ENCODE measurements at places on chromosomes 7 and 10.
A peak's percentile ranks its signal among the peaks of the same experiment; 100 is the strongest.

GRCh38 chr7:46802479-46802878 is 779.4 kb downstream of the TNS3 start:
- DNase-seq = no peak

DNA sequence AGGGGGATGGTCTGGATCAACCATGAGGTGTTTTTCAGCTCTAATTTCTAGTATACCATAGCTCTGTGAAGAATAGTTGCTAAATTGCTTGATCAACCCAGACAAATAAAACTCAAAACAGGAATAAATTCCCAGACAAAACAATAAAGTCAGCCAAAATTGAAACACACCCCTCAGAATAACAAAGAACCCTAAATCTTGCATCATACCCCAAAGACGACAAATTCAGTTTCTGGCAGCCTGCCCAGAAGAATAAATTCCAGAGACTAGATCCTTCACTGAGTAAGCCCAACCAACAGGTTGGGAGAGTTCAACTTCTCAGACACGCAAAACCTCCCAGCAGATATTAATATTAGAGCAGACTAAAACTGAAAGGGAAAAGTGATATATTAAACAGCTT is 11.2 kb upstream of the SEM1 start:
- DNase-seq = no peak

DNA sequence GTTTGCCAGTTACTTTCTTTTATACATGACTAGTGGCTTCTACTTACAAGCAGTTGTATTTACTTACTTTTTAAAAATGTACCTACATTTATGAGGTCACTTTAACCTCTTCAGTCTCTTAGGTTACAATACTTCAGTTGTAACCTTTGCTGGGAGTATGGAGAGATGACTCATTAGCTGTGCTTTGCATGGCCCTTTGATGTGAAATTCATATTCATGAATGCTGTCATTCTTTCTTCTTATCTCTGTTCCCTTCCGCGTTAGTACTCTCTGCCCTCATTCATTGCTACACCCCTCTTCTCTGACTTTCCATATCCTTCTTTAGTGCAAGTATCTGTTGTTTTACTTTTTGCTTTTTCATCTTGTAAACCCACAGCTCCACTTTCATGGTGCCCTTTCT is 164.3 kb downstream of the BMPER start:
- no peak for DNase-seq

DNA sequence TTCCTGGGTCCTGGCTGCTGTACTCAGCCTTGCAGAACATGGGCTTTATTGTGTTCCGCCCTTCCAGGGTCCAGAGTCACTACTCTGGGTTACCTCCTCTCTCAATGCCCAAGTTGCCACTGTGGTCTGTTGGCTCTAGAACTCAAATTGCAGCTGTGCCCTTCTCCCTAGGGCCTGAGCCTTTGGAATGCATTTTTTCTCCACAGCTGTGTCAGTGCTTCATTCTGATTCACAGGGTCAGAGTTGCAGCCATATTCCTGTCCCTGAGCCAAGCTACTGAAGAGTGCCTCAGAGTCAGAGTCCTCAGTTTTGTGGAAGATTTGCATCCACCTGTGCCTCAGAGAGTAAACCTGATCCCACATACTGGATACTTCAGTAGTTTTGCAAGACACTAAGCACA is 167.5 kb downstream of the ITGB1 start:
- DNase-seq = no peak

DNA sequence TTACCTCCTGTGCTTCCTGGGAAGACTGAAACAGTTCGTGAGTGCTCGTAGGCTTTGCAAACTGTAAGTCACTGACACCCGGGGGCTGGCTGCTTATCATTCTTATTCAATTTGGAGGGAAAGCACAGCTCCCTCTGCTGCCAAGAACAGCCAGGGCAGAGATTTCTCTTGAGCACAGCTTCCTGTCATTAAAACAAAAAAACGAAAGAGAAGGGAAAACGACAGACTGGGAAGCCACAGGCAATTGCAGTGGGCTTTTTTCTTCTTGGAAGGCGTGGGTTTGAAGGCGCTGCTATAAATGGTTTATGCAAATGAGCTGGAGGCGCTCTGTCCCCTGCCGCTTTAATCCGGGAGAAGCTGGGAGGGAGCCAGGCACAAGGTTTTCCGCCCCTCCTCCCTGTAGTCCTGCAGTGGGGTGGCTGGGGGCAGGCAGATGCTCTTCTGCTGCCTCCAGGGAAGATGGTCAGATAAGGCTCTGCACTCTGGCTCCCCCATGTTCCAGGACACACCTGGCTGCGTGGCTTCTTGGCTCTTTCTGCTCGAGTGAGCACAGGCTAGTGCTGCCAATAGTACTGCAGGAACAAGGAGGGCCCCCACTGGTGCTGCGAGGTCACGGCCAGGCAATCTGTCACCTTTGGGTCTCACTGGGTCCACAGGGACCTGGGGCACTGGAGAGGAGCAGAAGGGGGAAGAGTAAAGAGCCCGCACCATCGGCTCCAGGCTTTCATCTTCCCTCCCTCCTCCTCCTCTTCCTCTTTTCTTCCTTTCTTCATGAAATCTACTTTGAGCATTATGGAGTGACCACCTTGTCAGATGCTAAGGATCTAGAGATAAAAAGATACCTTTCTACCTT is 49.5 kb downstream of the NEURL1 start:
- DNase-seq = peak; percentile 27

DNA sequence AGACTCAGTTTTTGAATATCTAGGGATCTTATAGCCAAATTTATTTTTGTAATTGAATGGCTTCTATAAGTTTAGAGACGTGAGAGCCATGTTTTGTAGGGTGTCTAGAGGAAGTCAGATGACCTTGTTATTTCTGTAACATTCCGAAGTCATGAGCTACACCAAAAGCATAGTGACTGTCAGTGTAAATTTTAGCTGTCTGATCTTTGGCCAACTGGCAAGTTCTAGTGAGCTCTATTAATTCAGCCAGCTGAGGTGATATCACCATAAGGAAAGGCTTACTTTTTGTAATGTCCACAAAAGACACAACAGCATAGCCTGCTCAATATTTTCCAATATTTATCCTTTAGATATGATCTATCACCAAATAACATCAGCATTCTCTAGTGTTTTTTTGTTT is 9.9 kb upstream of the NT5C3A start:
- DNase-seq = no peak

DNA sequence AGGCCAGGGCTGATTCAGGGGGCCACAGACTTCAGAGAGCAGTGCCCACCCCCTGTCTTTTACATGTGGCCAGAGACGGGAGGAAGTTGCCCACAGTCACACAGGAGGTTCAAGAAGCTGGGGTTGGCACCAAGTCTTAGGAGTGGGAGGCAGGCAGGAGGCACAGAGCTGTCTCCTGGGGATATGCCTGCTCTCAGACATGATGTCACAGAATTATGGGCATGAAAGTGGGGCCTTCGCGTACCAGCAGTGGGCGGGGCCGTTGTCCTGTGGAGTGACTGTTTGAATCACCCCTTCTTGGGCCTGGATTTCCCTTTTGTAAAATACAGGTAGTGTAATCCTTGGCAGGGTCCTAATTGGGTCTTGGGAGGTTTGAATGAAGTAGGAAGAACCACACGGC is 81.2 kb upstream of the PPIF start:
- DNase-seq = no peak

GRCh38 chr7:57328457-57328856 is 121.5 kb upstream of the ZNF716 start:
- DNase-seq = no peak

DNA sequence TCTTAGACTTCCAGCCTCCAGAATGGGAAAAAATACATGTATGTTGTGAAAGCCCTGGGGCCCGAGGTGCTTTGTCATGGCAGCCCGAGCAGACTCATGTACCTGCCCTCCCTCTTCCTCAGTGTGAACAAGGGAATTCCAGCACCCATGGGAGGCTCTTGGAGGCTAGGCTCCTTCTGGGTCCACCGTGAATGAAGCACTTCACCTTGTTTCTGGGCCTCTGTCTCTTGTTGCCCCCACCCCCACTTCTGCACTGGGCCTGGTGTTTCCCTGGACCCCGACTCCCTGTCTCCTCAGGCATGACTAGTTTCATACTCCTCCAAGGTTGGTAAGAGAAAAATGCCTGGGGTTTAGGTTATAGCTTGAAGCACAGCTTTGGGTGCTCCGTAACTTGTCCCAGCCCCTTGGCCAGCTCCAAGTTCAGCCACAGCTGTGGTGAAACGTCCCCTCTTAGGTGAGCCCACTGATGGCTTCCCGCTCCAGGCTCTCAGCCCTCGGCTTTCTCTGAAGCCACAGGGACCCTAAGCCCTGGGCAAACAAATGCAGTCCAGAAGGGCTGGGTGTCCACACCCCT is 30.2 kb upstream of the ARHGAP22 start:
- DNase-seq = no peak

- no peak for DNase-seq
These were observed 350.6 kb downstream of the TFEC start for GRCh38 chr7:115679976-115680375.

GRCh38 chr10:105073999-105074398 is 432.9 kb downstream of the SORCS3 start:
- DNase-seq = no peak

DNA sequence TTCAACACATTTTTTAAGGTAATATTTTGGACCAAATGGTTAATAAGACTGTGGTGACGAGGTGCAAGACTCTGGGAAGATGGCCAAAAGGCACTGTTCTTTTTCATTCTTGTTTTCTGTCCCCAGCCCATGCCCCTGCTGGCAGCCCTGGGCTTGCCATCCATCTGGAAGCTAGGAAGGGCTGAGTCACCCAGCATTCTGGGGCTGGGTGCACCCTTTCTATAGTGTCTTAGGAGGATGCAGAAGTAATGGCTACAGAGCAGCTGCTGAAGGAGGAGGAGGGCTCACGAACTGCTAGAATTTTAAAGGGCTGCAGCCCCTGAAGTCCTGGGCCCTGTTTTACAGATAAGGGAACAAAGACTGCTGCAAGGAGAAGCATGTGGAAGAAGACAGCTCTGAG is 42.8 kb upstream of the ZNF32 start:
- no peak for DNase-seq

- no peak for DNase-seq
These were observed 26.0 kb downstream of the CALN1 start for GRCh38 chr7:72386118-72386517.

- DNase-seq = no peak
These were observed 199.3 kb upstream of the MDFIC start for GRCh38 chr7:114722562-114722961.

- no peak for DNase-seq
These were observed 103.9 kb downstream of the LRRC4 start for GRCh38 chr7:127927348-127927696.

DNA sequence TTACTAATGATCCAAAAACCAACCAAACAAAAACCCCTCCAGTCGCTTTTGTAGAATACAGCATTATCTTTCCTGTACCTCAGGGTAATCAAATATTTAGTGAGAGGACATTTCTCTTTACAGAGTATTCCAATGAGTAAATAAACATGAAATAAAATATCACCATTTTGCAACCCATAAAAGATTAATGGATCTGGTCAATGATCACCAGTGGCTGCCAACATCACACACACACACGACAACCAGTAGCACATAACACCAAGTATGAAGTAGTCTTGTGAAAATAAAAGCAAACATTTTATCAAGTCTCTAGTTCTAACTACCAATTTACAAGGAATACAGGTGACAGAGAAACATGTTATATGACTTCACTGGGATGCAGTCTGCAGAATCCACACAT is 188.6 kb upstream of the IMMP2L start:
- no peak for DNase-seq

GRCh38 chr7:142125256-142125955 is 13.9 kb downstream of the MGAM2 start:
- no peak for DNase-seq

DNA sequence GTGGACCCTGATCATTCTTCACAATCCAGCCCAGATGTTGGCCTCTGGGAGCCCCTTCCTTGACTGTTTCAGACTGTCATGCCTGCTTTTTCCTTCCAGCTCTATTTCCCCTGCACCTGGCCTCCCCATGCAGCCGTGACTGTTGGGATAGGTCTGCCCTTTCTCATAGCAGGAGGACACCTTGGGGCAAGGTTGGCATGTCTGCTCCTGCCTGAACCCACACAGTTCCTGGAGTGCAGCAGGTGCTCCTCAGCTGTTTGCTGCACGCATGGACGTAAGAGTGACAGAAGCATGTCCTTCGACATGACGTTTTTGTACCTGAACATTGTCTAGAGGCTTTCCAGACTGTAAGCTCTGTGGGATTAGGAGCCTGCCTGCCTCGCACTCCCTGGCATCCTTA is 24.0 kb downstream of the POR start:
- no peak for DNase-seq

All from stimulated activated CD4-positive, alpha-beta T cell treated with anti-CD3 and anti-CD28 coated beads, TNF-alpha, amount 100 ng/mL, for 24 hours (primary cell).